ENCODE measurements at places on chromosomes 2 and 18.
A peak's percentile ranks its signal among the peaks of the same experiment; 100 is the strongest.

GRCh38 chr2:56523816-56524215, 340.0 kb downstream of the CCDC85A start:
- DNase-seq, result no peak

DNA sequence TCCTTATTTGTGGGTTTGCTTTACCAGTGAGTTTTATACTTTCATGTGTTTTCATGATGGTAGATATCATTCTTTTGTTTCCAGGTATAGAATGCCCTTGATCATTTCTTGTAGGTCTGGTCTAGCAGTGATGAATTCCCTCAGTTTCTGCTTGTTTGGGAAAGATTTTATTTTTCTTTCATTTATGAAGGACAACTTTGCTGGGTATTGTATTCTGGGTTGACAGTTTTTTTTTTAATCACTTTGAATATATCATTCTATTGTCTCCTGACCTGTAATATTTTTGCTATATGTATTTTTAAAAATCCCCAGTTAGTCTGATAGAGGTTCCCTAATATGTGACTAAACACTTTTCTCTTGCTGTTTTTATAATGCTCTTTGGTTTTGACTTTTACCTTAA, 58.3 kb upstream of the GALNT3 start:
- no peak for DNase-seq

DNA sequence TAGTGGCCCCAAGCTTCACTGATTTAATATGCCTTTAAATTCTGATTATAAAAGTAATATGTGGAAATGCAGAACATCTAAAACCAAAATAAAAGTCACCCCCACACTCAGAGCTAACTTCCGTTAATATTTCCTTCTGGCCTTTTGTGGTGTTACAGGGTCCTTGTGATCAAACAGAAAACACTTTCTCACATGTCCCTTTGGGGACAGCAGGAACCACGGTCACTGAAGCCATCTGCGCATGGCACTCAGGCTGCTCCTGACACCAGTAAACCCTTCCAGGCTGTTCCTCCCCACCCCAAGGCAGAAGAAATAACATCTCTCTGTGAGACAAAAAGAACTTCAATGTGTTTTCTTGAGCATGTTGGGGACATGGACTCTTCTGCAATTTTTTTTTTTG, 25.1 kb upstream of the GPR17 start:
- peak; percentile 60 for DNase-seq

DNA sequence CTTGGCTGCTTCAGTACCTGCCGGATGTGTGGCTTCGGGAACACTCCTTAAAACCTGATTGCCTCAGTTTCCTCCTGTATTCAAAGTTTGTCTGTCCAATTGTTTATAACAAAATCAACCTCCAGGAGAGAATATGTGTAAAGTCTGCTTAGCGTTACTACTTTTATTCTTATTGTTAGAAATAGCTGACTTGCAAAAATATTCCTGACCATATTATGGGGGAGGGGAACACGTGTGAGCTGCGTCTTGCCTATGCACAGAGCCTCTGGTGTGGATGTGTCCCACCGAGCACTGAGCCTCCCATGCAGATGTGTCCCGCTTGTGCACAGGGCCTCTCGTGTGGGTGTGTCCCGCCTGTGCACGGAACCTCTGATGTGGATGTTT, 82.5 kb downstream of the DCDC2C start:
- no peak for DNase-seq

- no peak for DNase-seq
These were observed 181.9 kb downstream of the RTP5 start for GRCh38 chr2:242051463-242051862.

- DNase-seq, result no peak
These were observed 424.1 kb upstream of the ZEB2 start for GRCh38 chr2:144943986-144944385.

DNA sequence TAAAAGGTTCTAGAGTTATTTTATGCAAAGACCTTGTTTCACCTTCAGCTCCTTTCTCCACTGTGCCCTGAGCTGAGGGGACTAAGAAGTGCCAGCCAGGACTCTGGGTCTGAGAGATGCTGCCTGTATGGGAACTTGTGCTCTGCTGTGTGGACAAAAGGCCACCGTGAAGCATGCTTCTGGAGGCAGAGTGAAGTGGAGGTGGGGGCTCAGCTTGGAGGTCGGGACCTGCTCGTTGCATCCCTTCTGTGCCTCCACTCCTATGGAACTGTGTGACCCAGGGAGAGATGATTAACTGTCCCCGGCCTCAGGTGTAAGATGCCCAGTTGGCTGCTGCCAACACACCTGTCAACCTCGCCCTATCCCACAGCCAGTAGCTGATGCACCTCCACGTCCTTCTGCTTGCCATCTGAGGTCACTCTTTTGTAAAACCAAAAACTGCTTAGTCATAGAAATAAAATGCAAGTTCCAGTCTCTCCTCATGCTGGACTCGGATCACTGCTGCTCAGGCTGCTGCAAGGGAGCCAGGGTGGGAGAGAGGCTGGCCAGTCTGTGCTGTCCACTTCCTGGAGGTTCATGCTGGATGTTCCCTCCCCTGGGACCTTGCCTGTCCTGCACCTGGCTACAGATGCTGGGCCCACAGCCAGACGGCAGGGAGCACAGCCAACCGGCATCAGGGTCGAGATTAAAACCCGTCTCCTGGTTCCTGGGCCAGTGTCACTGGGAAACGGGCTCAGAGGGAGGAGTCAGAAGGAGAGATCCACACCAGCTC, 113.2 kb downstream of the ACKR3 start:
- no peak for DNase-seq

DNA sequence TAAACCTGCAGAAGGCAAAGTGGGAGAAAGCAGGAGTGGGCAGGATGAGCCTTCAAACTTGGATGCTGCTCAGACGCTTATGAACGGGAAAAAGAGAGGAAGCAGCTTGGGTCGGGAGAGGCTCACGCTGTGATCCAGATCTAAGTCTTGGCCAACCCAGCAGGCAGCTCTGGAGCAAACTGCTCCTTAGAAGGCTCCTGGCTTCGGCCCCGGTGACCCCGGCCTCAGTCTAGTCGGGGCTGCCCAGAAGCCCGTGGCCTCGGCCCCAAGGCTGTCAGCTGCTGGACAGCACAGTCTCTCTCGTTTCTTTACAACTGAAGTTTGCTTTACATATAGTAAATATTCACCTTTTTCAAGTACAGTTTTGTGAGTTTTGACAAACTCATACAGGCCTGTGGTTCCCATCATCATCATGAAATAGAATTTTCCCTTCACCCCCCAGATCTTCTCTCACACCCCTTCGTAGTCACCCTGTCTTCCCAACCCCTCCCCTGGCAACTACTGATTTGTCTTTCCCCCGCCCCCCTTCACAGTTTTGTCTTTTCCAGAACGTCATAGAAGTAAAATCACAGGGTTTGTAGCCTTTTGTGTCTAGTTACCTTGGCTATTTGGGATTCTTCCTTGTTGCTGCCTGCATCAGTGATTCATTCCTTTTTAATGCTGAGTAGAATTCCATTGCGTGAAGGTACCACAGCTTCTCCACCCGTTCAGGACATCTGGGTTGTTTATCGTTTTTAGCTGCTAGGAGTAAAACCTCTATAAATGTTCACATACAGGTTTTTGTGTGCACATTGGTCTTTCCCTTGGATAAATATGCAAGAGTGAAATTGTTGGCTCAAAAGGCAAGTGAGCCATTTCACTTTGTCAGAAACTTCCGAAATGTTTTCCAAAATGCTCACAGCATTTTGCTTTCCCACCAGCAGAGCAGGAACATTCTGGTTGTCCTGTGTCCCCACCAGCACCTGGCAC, 35.1 kb downstream of the MYO7B start:
- DNase-seq, result no peak

DNA sequence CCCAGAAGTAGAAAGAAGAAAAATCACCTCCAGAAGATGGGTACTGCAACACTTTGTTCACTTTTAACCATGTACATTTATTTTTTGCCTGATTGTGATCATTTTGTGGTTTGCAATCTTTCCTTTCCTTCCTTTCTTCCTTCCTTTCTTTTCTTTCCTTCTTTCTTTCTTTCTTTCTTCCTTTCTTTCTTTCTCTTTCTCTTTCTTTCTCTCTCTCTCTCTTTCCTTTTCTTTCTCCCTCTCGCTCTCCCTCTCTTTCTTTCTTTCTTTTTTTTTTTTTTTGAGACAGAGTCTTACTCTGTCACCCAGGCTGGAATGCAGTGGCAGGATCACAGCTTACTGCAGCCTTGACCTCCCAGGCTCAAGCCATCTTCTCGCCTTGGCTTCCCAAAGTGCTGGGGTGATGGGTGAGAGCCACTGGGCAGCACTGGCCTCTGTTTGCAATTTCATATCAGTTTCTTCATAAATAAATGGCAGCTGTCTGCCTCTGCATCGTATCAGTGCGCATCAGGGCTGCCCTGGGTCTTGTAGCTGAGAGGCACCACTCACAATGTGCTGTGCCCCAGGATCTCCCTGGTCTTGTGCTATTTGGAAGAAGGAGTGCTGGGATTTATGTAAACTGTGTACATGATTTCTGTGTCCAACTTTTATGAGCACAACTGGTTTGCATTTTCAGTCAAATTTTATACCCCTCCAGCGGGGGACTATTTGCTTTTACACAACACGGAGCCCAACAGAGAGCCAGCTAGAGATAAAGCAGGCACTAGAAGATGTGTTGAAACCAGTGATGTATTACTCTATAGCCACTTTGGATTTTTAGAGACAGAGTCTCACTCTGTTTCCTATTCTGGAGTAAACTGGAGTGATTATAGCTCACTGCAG, 6.9 kb upstream of the LIMS2 start:
- DNase-seq, result no peak

DNA sequence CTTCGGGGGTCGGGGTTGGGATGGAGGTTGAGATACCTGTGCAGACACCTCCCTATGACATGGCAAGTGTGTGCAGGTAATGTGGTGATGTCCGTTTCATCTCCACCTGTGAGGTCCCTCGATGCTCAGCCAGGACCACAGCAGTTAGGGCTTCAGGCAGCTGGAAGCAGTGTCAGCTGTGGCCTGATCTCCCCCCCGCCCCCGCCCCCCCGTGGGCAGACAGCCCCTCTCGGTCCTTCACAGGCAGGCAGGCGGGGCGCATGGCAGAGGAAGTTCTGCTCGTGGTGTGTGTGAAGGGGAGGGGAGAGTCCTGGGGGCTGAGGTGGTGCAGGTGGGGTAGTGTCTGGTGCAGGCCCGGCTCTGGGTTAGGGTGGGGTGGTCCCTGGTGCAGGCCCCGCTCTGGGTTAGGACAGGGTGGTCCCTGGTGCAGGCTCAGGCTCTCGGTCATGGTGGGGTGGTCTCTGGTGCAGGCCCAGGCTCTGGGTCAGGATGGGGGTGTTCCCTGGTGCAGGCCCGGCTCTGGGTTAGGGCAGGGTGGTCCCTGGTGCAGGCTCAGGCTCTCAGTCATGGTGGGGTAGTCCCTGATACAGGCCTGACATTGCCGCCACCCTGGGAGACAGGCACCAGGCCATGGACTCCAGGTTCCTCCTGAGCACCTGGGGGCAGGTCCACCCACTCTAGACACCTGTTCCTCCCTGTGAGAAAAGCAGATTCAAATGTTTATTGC, 94.3 kb downstream of the NFATC1 start:
- no peak for DNase-seq

- DNase-seq, result no peak
These were observed 63.4 kb downstream of the LCLAT1 start for GRCh38 chr2:30510409-30510808.

- DNase-seq, result no peak
These were observed at the start of gene HOXD12 for GRCh38 chr2:176099728-176100546. TSS of gene HOXD12 (plus strand) at chr2:176099795. CDS start at chr2:176099802, 7 bp downstream.

GRCh38 chr18:22241921-22242361, 72.6 kb downstream of the GATA6 start:
- no peak for DNase-seq

DNA sequence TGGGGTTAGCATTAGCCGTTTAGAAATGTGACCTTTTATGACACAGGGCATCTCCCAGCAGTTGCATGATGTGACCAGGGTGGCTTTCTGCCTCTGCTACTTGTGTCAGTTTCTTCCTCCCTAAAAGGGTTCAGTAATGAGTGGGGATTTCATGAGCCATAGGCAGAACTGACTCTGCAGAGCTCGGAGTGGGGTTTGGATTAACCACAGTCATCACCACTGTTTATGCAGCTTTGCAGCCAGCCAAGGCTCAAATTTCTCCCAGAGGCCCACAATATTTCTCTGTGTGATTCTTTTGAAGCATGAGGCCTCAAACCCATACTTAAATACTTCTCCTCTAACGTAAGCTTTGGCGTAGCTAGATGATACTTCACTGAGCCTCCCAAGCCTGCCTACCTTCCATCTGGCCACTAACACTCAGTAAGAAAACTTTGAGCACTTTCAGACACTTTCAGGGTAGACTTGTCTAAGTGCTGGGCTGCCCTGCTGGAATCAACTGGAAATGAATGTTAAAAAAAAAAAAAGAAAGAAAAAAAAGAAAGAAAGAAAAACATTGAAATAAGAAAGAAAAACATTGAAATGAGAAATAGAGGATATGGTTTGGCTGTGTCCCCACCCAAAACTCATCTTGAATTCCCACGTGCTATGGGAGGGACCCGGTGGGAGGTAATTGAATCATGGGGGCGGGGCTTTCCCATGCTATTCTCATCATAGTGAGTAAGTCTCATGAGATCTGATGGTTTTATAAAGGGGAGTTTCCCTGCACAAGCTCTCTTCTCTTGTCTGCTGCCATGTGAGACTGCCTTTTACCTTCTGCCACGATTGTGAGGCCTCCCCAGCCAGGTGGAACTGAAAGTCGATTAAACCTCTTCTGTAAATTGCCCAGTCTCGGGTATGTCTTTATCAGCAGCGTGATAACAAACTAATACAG, 11.5 kb upstream of the LAPTM4A start:
- DNase-seq, result no peak

GRCh38 chr2:161975062-161975812, 98.8 kb downstream of the DPP4 start:
- no peak for DNase-seq

DNA sequence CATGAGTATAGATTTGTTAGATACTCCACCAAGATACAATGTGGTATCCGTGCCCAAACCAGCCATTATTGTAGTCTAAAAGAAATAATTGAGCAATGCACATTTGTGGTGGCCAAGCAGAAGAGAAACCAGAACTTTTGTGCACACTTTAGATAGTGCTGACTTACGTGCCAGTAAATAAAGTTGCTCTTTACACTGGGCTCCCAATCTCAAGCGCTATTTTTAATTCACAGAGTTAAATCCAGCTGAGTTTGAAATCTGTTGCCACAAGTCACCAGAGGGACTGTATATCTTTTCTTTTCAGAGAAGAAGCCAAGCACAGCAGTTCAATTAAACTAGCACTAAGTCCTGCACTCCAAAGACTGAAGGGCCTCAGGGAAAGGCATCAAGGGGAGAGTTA, 680.4 kb downstream of the TDRD15 start:
- DNase-seq, result no peak

GRCh38 chr2:112024896-112025491, 30.1 kb upstream of the TMEM87B start:
- DNase-seq, result no peak

All from GM20000 (cell line).